ENCODE measurements at places on chromosomes 2 and 18.

GRCh38 chr2:152154462-152154861, 21.1 kb downstream of the STAM2 start:
- no peak for DNase-seq

DNA sequence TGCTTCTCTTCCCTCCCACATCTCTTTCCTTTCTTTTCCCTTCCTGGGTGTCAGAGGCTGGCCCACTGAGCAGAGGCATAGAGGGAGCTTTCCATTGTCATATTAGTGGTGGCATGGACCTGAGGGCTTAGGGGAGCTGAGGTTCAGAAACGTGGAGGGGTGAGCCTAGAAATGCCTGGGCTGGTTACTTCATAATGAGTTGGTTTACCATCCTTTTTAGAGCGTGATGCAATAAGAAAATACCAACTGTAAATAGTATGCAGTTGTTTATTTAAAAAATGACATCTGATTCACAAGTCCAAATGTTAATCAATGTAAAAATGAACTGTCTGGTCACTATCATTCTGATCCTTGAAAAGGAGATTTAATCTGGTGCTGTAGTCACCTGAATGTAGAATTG, 46.3 kb downstream of the MYO1B start:
- no peak for DNase-seq

GRCh38 chr2:176934869-176935415, 277.7 kb upstream of the HNRNPA3 start:
- no peak for DNase-seq

- no peak for DNase-seq
Observed at GRCh38 chr18:26717123-26717719, 148.3 kb downstream of the AQP4 start.

GRCh38 chr18:49514577-49514976, 27.5 kb upstream of the C18orf32 start:
- no peak for DNase-seq

DNA sequence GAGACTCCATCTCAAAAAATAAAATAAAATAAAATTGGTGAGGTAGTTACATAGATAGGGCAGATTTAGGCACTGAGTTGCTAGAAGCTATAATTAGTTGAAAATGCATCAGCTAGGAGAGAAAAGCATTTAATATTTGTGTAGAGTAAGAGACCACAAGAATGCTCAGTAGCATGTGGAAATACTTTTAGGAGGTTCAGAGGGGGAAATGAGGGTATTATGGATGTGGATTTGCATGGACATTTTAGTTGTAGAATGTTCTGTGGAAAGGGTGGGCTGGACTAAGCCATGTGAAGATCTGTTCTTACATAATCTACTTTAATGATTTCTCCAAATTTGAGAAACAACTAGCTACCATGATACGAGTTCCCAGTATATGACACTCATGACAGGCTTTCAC, 95.5 kb downstream of the ATP9B start:
- no peak for DNase-seq

DNA sequence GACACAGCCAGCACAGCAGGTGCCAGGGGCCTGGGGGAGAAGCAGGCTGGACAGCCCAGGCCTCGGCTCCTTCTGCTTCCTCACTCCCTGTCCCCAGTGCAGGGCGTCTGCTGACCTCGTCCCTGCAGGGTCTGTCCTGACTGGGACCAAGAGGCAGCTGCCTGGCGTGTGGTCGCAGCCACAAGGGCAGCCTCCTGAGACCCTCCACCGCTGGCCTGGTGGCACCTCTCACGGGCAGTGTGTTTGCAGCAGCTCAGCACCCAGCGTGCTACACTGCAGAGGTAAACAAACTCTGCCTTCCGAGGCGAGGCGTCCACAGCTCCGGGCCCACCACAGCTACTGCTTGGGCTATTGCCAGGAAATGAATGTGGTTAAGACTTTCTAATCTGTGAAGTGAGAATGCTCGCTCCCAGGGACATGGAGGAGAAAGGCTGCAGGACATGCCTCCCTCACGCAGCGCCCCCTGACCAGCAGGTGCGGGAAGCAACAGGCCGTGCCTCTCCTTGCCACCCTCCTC, 46.1 kb upstream of the HPCAL1 start:
- no peak for DNase-seq

- DNase-seq: no peak
Observed at GRCh38 chr2:172655091-172655837, 80.4 kb upstream of the RAPGEF4 start.

DNA sequence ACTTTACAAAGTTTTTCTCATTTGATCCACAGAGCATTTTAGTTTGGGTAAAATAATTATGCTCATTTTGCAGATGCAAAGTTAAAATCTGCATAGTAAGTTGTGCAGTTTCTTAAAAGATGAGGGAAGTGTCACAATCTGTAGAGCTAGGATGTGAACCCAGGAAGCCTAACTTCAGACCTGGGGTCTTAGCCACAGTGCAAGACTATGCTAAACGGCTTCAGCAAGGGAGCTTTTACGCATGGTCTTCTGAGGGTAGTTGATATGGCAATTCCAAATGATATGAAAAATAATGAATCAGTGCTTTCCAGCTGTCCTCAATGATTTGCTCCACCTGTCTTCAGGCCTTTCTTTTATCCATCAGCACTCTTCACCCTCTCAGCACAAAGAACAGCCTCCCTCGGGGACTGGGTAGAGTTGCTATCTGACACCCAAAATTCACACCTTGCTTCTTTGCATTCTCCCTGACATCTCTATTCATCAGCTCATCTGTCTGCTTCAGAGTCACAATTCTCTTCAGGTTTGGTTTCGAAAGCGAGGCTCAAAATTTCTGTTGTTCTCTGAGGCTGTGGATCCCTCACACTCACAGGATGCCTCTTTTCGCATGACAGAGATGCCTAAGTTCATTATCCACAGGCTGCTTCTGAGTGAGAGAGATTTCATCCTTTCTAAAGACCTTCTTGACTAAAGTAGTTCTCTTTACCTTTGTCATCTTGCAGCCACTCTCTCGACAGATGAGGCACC, 302.5 kb downstream of the NRXN1 start:
- DNase-seq: no peak

- DNase-seq: no peak
Observed at GRCh38 chr2:159317392-159318088, 31.0 kb upstream of the WDSUB1 start.

DNA sequence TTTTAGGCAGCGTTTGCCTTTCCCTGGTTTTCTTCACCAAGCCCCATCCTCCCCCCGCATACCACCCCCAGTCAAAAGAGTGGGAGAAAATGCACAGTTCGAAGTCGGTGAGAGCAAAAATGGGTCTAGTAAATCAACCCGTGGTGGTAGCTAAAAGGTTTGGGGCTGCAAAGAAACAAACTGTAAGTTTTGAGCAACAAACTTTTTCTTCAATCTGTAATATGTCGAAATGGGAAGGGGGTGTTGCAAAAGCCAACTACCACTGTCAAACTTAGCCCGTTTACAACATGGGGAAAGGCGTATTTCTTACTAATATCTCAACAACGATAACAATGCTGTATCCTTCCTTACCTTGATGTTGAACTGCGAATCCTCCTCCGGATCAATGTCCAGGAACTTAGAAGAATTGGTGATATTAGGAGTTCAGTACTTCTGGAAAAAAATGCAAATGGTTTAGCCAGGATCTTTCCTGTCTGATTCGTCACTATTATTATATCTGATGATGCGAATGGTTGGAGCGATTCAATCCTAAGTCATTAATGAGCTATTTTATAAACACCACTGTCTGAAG, 2.4 kb upstream of the SATB2 start:
- DNase-seq: no peak

DNA sequence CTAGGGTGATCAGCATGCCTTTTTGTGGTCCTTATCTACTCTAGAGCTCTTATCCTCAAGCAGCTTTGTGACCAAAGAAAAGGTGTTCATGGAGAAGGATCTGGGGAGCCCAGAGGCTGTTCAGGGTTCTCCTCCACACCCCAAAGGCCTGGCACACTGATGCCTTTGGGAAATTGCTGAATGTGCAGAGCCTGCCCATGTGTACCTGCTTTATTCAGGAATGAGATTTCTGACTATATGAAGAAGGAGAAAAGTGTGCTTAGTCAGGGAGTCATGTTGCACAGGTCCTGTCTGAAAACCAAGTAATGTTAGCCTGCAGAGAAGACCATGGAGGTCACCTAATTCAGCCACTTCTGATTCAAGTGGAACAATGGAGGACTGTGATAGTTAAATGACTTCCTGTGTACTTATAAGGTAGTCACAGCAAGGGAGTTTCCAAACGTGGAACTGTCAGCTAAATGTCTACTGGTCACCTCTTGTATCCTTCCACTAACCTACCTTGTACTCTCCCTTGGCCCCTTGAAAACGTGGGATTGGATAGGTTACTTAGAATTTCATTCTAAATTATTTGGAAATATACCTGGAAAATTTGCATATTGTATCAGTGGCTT, 81.3 kb downstream of the LIMS1 start:
- no peak for DNase-seq

DNA sequence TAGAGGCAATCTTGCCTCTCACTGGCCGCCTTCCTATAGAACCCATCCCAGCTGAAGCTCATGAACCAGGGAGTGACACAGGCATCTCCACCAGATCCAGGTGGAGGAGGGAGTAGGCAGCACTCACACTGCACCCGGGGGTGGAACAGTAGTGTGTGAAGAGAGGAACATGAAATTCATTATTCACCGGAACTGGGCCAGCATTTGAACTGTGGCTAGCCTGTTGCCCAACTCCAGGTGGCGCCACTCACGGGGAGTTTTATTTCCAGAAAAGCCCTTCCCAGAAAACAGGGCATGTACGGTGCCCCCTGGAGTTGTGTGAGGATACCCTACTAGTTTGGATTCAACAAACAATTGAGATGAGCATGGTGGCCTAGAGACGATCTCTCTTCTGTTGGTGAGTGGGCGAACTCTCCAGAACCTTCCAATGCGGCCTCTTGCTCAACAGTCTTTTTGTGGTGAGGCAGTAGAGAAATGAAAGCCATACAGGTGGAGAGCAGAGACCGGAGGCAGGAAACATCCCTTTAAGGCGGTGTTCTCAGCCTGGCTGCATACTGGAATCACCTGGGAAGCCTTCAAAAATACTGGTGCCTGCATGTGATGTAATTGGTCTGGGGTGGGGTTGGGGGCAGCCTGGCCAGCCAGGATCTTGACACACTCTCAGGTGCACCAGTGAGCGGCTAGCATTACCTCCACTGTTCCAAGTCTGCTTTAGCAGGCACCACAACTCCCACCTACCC, 73.5 kb upstream of the NEDD4L start:
- DNase-seq: no peak

GRCh38 chr2:229601396-229601795, 113.0 kb downstream of the DNER start:
- no peak for DNase-seq

DNA sequence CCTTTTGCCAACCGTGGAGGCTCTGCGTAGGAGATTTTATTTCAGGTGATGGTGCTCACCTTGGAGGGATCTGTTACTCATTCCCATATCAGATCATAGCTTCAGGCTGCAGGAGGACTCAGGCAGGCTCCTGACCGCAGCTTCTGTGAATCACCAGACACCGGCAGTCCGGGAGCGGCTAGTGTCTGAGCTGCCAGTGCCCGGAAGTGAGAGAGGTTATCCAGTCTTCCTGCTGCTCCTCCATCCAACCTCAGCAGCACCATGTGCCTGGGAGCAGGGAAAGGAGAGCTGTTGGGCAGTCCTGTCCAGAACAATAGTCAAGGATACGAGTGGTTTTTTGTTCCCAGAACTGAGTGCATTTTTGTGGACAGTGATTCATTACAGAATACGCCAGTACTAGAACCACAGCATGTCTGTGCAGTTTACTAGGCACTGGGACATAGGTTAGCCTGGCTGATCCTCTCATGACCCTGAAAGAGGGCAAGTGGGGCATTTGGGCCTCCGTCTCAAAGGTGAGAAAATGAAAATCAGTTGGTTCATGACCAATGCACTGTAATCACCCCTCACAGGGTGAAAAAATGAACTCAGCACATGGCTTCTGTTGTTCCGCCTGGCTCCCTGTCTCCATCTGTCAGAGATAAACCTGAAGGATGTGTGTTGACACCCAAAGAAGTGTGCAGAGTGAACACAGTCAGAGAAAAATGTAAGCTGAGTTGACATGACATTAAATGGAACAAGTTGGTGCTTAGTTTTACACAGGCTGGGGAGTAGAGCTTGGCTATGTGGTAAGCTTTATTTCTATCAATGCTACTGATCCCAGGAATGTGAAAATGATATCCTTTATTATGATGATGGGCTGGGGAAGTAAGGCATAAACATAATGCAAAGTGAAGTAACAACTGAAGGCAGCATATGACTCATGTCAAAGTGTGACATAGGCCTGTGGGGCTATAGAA, 12.2 kb downstream of the FHOD3 start:
- no peak for DNase-seq

- DNase-seq: no peak
Observed at GRCh38 chr2:29024882-29025430, 43.9 kb downstream of the TOGARAM2 start.

GRCh38 chr2:53827398-53828175, 32.2 kb downstream of the GPR75 start:
- DNase-seq: no peak

- DNase-seq: no peak
Observed at GRCh38 chr2:190387422-190387821, 20.7 kb upstream of the MFSD6 start.

GRCh38 chr2:142981756-142982155, 104.3 kb downstream of the KYNU start:
- DNase-seq: no peak

DNA sequence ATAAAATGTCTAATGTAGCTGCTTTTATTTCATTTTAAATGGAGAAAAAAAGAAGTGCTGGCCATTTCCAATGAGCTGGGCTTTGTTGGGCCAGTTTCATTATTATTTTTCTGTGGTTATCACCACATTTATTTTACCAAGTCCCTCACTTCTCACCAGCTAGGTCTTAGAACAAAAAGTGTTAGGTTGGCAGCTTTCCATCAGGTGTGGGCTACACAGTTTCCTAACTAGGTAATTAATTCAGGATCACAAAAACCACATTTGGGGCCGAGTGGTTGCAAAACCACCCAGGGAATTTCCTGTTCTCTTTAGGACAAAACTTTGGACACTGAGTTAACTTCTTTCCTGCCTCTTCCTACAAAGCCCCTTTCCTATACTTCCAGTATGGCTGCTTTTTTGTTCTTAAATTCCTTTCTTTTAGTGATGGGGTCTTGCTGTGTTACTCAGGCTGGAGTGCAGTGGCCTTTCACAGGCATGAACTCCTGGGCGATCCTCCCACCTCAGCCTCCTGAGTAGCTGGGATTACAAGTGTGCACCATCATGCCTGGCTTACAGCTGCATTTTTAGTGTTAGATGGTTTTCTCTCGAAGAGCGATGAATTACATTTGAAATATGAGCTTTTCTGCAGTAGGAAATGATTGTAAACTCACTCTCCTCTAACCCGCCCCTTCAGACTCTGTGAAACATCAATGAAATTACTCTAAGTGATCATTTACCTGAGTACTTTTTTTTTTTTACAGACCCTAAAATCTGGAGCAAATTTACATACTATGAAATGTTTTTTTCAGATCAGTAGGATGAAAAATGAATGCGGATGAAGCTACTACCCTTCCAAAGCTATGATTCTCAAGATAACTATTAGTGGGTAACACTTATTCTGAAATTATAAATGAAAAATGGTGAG, 2.6 kb upstream of the ZFP36L2 start:
- DNase-seq: no peak

GRCh38 chr2:158041400-158041799, 60.3 kb upstream of the UPP2 start:
- no peak for DNase-seq

Measured in esophagus squamous epithelium (tissue), 5 donors.